ENCODE measurements at places on chromosomes 16 and 17. TPM values are rescaled to one million over a fixed set of nuclear protein-coding genes. Genes with fewer than 3 reads are reported as not detected.

Gene C17orf58
- total RNA-seq = 8.5 TPM

Gene HAS3
- total RNA-seq = 15.5 TPM

Gene HBQ1
- total RNA-seq = 2.4 TPM

Gene CACNG5
- total RNA-seq = not detected

Gene WSCD1
- 19.3 TPM for total RNA-seq

Gene ALDH3A1
- total RNA-seq = not detected

Gene ZFP3
- 1.6 TPM for total RNA-seq

Gene TBC1D3H
- not detected for total RNA-seq

Gene CCL14
- total RNA-seq = not detected

Gene KRT33A
- not detected for total RNA-seq

Gene MON1B
- total RNA-seq = 14.1 TPM

Gene CCL17
- total RNA-seq = not detected

Gene TEX14
- not detected for total RNA-seq

Gene TBC1D3I
- total RNA-seq = not detected

Gene SLC4A1
- total RNA-seq = not detected

Gene MYADML2
- total RNA-seq = not detected

Gene SLC25A10
- total RNA-seq = 61.8 TPM

Gene C16orf92
- not detected for total RNA-seq

Gene CFAP52
- total RNA-seq = 1.3 TPM

Gene KRT27
- not detected for total RNA-seq

Gene GSG1L
- not detected for total RNA-seq

Gene CCDC144A
- total RNA-seq = not detected

Gene CRYM
- total RNA-seq = 5.0 TPM

Gene DOC2B
- 2.8 TPM for total RNA-seq

Gene KRTAP9-2
- total RNA-seq = not detected

Gene NPIPA7
- 2.9 TPM for total RNA-seq

Gene KRTAP1-5
- not detected for total RNA-seq

Gene CD300E
- not detected for total RNA-seq

Gene KRT12
- not detected for total RNA-seq

Gene TAX1BP3
- total RNA-seq = 389 TPM

Gene TERB1
- total RNA-seq = 0.15 TPM

Gene CKLF
- 69.3 TPM for total RNA-seq

Gene TMEM114
- total RNA-seq = not detected

Gene HASPIN
- 5.0 TPM for total RNA-seq

Gene NACA2
- not detected for total RNA-seq

Gene FNDC8
- total RNA-seq = not detected

Gene HP
- total RNA-seq = 1.8 TPM

Gene KRTAP3-2
- total RNA-seq = not detected

Gene LRRC36
- total RNA-seq = not detected

Gene ATP2C2
- not detected for total RNA-seq

Gene CMTM2
- not detected for total RNA-seq

Gene PRSS36
- 2.3 TPM for total RNA-seq

Gene KRTAP2-1
- not detected for total RNA-seq

Gene ZG16
- not detected for total RNA-seq

Gene SERPINF2
- total RNA-seq = 0.87 TPM

Gene NMRAL1
- total RNA-seq = 49.8 TPM

Gene C17orf113
- 0.70 TPM for total RNA-seq

Gene CMTM4
- 83.9 TPM for total RNA-seq

Gene C17orf78
- total RNA-seq = not detected

Gene COX6A2
- not detected for total RNA-seq
